SK-N-SH treated with all-trans-retinoic acid at 6 μM for 48 hours (cell line): ENCODE measurements at places on chromosomes 3 and 15.
A peak's percentile ranks its signal among the peaks of the same experiment; 100 is the strongest.

DNA sequence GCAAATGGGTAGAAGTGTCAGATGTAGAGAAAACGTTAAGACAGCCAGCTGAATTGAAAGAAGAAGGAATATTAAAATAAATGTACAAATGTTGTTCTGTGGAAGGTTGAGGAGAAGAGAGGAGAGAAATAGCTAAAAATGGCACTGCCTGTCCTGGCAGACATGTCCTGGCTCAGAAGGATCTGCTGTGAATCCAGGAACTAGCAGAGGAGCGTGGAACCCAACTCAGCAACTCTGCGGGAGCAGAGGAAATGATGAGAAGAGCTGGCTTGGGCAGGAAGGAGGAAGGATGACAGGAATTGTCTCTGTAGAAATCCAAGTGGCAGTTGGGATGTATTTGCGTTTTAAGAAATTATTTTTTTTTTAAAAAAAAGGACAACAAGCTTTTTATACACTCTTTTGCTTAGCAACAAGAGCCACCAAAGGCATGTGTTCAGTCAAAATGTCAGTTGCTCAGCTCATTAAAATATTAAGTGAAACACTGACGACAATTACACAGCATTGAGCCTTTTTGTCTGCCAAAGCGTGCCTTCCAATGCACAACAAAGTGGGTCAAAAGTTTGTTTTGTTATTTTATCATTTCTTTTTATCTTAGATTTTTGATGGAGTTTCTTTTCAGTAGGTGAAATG is 16.1 kb downstream of the NANOGP8 start:
- no peak for ATAC-seq

- ATAC-seq: no peak
These were observed 2.4 kb downstream of the LMCD1 start for GRCh38 chr3:8503871-8504610.

GRCh38 chr3:183317271-183317670 is 64.2 kb downstream of the B3GNT5 start:
- ATAC-seq: no peak

DNA sequence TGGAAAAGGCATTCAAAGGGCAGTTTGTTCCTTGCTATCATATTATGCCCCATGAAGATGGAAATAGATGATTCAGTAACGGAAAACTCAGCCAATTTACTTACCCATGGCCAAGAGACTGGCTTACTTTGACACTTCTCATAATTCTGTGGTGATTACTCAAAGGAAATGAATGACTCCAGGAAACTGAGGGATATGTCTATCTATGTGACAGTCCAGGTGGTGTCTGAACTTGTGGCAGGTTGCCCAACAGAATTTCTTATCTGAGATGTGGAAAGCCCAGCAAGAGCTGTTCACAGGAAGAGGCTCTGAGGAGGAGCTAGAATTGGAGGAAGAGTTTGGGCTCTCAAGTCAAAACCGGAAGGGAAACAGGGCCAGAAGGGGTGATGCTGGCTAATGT is 91.2 kb downstream of the KCNAB1 start:
- ATAC-seq: peak; percentile 34

- ATAC-seq: peak; percentile 9; the same call in 1 of the 3 replicates
These were observed 53.7 kb downstream of the RGMA start for GRCh38 chr15:93035092-93035915.

DNA sequence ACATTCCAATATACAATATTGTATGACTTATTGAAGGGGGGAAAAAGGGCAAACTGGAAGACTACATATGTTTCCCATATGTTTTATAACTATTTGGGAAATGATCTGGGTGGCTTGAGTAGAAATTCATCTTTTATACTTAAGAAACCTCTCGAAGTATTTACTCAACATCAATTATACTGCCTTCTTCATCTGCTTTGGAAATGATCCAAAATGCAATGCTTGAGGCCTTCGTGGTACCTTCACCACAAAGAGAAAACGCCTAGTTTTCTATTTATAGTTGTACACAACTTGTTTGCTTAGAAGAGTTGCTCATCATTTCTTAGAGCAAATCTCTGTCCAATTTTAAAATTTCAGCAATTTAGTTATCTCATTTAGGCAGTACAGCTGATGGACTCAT is 18.8 kb downstream of the ACKR4 start:
- ATAC-seq: no peak

DNA sequence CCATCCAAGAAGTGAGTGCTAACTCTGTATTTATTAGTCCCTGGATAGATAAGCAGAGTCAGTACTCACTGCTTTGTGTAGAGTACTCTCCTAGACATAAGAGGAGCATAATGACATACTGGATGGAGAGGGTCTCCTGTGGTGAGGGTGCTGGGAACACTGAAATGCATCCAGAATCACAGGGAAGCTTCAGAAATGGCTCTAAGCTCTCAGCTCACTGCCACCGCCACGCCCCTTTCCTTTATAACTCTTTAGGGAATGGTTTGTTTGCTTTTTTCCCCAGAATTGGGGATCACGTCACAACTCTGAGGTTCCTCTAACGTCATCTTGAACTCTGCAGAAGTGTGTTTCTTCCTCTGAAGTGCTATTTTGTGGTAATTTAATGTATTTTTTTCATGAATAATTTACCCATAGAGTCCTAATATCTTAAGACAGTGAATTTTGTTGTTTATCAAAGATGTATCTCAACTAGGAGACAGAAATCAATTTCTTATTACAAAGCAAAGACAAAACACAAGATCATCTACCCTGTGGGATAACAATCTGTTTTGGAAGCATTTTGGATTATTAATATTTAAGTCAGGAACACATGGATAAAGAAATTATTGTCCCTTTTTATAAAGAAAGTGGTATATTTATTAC is 154.6 kb downstream of the PTPRG start:
- ATAC-seq: no peak

GRCh38 chr3:111733856-111734255 is 125.2 kb upstream of the PHLDB2 start:
- no peak for ATAC-seq

GRCh38 chr3:17025594-17026139 is 140.9 kb downstream of the PLCL2 start:
- ATAC-seq: no peak

- ATAC-seq: no peak
These were observed 32.1 kb upstream of the KCNMB2 start for GRCh38 chr3:178504128-178504527.

DNA sequence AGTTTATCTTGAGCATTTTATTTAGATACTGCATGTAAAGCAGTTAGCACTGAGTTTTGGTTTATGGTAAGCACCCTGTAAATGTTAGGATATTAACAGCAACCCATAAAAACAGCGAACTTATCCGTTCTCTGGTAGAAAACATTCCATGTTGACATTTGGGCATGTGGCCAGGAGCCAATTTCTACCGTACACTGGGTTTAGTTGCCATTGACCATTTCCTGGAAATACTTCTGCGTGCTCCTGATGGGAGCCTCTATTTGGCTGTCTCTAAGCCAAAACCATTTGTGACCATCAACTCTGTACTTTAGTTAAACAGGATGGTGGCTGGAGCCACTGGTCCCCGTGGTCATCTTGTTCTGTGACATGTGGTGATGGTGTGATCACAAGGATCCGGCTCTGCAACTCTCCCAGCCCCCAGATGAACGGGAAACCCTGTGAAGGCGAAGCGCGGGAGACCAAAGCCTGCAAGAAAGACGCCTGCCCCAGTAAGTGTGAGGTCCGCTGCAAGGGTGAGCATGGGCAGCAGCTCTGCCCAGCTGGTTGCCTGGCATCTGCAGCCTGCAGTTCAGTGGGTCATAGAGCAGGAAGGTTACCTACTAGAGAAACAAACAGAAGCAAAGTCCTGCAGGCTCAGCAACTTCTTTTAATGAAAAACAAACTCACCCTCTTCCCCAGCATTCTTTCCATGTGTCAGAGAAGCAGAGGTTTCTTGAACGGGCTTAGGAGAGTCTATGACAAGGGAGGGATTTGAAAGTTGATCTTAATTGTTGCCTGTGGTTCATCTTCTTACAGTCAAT is 7.1 kb downstream of the THBS1 start:
- ATAC-seq: no peak

DNA sequence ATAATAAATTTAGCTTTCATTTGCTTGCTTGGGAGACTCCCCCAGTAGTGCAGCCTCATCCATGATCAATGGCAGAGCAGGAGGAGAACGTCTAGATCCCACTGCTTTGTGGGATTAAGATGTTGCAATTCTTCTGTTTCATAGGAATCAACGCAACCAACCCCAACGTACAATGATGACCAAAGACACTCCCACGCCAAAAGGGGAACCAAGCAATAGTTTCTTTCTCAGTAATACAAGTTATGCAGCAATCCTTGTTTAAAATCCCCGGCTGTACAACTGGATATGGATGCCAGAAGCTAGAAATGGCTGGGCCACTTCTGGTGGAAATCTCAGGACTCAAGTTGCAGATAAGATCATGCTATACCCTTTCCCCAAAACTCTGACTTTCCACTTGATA is 411.2 kb downstream of the VPS13C start:
- ATAC-seq: no peak

GRCh38 chr15:55257012-55257670 is 32.5 kb downstream of the RAB27A start:
- ATAC-seq: no peak

GRCh38 chr3:177430653-177431052 is 233.4 kb upstream of the TBL1XR1 start:
- no peak for ATAC-seq
